ENCODE measurements at places on chromosomes 6 and 20. TPM values are rescaled to one million over a fixed set of nuclear protein-coding genes. Genes with fewer than 3 reads are reported as not detected.

GRCh38 chr6:150343434-150343833, 25.4 kb upstream of the IYD start:
- DNase-seq, result no peak

DNA sequence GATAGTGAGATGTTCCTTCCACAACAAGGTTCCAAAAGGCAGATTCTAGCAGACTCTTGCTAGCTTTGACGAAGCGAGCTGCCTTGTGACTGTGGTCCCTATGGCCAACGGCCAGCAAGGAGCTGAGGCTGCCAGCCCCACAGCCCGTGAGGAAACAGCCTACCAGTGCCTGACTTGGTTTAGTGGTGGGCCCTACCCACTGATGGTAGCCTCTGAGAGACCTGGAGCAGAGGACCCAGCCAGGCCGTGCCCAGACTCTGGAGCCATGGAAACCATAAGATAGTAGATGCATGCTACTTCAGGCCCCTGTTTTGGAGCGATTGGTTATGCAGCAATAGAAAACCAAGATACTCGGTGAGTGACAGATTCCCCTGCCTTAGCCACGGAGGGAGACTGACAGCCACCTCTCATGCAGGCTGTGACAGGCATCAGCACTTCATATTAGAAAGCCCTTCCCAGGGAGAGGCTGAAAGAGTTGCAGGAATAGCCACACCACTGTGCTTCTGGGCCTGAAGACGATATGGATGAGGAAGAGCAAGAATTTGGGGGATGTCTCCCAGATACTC, 19.2 kb downstream of the PSMG4 start:
- DNase-seq, result no peak

- no peak for DNase-seq
These were observed 18.9 kb upstream of the ROS1 start for GRCh38 chr6:117444600-117444999.

GRCh38 chr6:19362396-19362795, 474.8 kb upstream of the ID4 start:
- DNase-seq, result no peak

GRCh38 chr20:4043796-4044195, 28.4 kb upstream of the RNF24 start:
- DNase-seq, result no peak

GRCh38 chr20:7601431-7601830, 338.8 kb downstream of the HAO1 start:
- DNase-seq, result no peak

GRCh38 chr20:22576273-22576672, 8.1 kb downstream of the FOXA2 start:
- no peak for DNase-seq

Gene BTN1A1
- not detected for total RNA-seq

Gene ZSCAN31
- total RNA-seq, result 7.9 TPM
